ENCODE measurements at places on chromosomes 12 and 14.

DNA sequence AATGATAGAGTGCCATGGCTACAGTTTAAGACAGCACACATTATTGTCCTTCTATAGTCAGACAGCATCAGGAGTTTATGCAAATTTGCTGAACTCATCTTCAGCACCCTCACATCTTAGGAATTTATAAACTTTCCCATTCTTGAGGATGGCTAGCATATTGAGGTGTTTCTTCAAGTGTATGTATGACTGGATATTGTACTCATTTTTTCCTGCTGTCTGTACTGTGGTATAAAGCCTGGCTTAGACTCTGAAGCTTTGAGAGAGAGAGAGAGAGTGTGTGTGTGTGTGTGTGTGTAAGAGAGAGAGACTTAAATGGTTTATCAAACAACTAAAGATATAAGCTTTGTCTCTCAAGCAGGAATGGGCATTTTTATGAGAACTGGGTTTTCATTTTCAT lies 161.6 kb downstream of the PIK3C2G start:
- no peak for DNase-seq

DNA sequence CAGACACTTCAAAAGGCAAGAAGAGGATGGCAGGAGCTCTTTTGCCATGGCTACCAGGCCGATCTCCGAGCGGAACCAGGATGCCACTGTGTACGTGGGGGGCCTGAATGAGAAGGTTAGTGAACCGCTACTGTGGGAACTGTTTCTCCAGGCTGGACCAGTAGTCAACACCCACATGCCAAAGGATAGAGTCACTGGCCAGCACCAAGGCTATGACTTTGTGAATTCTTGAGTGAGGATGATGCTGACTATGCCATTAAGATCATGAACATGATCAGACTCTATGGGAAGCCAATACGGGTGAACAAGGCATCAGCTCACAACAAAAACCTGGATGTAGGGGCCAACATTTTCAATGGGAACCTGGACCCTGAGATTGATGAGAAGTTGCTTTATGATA lies 9.8 kb downstream of the GARIN2 start:
- DNase-seq = no peak

DNA sequence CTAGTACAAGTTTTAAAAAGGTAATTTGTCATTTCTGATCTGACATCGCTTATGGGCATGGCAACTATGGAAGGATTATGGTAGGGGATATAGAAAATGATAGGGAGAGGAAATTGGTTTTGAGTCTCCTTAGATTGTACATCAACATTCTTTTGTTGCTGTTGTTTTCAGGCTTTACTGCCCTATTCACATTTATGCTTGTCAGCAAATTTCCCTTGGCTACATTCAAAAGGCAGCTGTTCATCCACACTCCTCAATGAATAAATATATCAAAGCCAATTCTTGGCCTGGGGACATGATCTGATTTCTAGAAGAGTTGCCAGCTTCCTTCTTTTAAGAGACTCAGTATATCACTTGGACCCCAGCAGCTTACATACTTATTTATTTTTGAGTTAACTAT lies 283.4 kb downstream of the CEP128 start:
- no peak for DNase-seq

- no peak for DNase-seq
Measured at GRCh38 chr12:78457938-78458337, 406.6 kb upstream of the SYT1 start.

GRCh38 chr12:52213564-52214420 lies 19.3 kb upstream of the KRT7 start:
- peak; percentile 22 for DNase-seq
